WTC11 (cell line): ENCODE measurements at places on chromosomes 7 and 10.
A peak's percentile ranks its signal among the peaks of the same experiment; 100 is the strongest.

DNA sequence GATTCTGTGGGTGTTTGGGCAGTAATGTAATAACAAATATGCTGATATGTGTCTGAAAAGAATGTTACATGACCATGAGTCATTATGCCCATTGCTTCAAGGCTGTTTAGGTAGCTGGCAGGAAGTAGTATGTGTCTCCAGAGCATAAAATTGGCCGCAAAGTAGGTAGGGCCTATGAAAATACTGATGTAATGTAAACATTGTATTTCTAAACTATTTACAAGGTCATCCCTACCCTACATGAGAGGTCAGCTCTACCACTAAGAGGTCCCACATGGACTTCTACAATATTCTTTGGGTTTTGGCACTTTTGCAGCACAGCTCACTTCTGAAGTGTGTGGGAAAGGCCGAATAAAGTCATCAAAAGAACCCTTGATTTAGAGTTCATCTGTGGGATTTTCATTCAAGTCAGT, 301.9 kb downstream of the AHR start:
- no peak for DNase-seq

DNA sequence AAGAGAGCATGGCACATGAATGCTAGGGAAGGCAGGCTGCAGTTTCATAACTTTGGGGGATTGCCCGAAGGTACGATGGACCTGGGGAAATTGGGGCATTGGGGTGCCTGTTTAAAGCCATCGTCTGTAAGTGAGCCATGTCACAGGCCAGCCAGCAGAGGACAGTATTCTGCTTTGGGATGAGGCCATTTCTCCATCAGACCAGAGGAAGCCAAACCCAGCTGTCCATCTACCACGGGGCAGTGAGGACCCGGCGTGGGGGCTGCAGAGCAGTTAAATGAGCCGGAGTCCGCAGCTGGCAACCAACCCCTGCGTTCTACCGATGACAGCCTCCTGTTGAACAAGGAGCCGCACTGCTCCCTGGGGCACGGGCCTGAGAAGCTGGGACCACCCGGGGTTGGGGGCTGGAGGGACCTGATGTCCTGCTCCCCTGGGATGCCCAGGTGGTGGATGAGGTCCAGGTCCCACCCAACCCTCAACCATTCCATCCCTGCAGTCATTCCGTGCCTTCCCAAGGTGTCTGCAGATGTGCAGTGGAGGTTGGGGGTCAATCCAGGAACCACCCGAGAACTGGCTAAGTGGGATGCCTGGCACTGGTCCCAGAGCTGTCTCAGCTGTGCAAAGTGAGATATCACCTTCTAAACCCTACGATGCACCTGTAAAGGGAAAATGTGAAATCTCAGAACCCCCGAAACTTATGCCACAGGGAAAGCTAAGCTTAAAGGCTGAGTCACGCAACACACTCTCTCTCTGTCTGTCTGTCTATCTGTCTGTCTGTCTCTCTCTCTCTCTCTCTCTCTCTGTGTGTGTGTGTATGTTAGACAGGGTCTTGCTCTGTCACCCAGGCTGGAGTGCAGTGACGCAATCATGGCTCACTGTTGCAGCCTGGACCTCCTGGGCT, 12.1 kb upstream of the RHBDD2 start:
- peak; percentile 73 for DNase-seq

- no peak for DNase-seq
Measured at GRCh38 chr10:52853704-52854103, 81.1 kb upstream of the MBL2 start.

- DNase-seq = no peak
Measured at GRCh38 chr10:108736111-108736510, 1187.2 kb downstream of the XPNPEP1 start.

DNA sequence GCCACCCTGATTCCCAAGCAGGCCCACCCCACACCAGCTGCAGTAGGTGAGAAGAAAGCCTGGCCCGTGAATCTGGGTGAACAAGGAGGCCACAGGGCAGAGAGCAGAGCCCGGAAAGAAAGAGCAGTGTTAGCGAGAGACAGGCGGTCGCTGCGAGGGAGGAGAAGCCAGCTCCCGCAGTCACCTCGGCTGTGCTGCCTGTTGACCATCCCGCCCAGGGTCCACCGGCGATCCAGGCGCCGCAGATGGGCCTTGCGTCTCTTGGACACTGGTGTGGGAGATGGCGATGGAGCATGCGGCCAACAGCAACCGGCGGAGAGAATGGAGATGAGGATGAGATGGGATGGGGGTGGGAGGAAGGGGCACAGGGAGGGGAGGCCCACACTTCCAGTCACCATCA, 128.8 kb downstream of the NEURL1 start:
- no peak for DNase-seq
